Naive thymus-derived CD4-positive, alpha-beta T cell (primary cell): ENCODE measurements at places on chromosomes 4 and X.

DNA sequence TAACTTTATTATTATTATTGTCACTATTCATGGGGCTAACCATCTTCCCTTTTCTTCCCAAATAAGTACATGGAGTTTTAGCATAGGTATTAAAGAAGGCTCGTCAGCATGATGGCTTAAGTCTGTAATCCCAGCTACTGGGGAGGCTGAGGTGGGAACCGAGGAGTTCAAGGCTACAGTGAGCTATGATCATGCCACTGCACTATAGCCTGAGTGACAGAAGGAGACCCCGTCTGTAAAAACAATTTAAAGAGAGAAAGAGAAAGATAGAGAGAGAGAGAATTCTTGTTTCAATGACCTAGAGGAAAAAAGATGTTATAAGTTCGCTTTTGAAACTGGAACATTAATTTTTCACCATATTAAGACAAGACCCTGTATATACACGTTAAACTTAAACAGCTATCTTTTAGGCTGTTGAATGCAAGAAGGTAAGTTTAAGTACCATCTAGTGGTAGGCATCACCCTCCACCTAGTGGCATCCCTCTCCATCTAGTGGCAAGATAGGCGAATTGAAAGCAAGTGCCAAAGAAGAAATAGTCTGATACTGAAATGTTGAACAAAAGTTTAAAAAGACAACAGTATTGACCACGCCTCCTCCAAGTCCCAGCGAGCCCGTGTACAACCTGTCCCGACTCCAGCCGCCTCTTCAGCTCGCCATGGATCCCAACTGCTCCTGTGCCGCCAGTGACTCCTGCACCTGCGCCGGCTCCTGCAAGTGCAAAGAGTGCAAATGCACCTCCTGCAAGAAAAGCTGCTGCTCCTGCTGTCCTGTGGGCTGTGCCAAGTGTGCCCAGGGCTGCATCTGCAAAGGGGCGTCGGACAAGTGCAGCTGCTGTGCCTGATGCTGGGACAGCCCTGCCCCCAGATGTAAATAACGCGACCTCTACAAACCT, 26.0 kb upstream of the YTHDC1 start:
- peak; percentile 64 for DNase-seq

- no peak for DNase-seq
Measured at GRCh38 chrX:100681599-100681998, 37.6 kb downstream of the SRPX2 start.

DNA sequence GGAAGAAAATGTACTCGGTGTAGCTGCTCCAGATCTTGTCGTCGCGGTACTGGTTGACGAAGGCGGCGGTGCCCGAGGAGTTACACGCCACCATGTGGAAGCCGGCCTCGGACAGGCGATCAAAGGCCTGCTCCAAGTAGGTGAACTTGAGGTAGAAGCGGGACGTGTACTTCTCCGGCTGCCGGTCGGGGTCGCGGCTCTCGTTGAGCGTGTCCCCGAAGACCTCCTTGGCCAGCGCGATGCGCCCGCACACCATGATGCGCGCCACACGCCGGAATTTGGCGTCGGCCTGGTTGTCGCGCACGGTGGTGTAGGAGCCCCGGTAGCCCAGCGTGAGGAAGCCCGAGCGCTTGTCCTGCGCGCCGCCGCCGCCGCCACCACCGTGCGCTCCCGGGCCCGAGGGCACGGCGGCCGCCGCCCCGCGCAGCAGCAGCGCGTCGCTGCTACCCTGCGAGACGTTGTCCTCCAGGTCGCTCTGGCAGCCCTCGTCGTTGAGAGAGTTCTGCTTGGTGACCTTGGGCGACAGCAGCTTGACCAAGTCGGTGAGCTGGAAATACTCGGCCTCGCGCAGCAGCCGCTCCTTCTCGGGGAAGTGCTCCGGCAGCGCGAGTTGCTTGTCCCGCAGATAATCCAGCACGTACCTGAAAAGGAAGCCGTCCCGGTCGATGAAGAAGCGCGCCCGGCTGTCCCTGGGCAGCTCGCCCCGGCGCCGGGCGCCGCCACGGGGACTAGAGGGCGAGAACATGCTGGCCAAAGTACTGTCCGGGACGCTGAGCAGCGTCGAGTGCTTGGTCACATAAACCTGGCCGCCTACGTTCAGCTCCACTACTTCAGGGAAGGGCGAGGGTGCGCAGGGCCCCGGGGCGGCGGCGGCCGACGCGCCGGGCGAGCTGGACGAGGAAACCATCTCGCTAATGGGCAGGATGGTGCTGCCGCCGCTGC, 775 bp downstream of the KCTD8 start:
- no peak for DNase-seq

- DNase-seq: no peak
Measured at GRCh38 chrX:115561605-115562479, 868 bp downstream of the PLS3 start.

DNA sequence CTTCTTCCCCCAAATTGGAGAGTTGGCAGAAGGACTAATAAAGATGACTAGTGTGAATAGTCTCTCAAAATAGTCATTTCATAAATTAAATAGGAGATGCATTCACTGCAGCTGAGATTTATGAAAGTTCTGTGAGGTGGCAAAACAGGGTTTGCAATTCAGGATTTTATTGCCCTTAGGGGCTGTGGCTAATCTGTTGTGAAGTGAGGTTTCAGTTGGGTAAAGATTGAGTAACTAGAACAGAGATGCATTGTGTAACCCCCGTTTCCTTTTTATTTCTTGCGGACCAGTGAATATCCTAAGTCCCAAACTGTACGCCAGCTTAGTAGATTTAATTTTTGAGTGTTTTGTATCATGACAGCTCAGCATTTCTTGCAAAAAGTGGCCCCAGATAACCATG, 16.2 kb upstream of the SCRG1 start:
- no peak for DNase-seq

GRCh38 chrX:152904151-152905080, 6.5 kb downstream of the ZNF185 start:
- peak; percentile 31 for DNase-seq

DNA sequence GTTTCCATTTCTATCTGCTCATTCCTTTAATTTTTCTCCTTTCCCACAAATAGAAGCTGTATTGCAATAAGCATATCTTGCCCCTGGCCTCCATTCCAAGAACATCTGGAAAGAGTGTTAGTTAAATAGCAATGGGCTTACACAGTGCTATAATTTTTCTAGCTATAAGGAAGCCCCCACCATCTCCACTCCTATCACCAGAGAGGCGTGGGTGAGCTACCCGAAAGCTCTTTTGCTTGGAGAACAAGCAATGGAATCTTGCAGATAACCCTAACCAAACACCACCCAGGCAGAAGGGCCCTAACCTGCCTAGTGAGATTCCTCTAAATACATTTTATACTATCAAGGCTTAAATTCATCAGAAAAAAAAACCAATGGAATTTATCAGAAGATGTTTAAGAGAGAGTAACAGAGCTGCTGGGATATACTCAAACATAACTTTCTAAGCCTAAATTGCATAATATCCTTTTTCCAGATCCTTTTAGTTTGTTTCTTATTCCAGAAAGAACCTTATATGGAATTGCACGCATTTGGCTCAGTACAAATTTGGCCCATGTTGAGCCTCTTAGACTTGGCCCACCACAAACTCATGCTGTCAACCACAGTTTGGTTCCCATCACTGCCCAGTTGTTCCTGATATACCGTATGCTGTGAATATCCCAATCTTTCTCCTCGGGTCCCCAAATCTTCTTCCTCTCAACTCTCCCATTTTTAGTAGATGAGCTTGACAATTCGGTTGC, 91.6 kb upstream of the PLAC1 start:
- no peak for DNase-seq

- DNase-seq: no peak
Measured at GRCh38 chrX:22818061-22818460, 181.7 kb upstream of the DDX53 start.

- no peak for DNase-seq
Measured at GRCh38 chr4:168945291-168945690, 64.8 kb downstream of the CBR4 start.

DNA sequence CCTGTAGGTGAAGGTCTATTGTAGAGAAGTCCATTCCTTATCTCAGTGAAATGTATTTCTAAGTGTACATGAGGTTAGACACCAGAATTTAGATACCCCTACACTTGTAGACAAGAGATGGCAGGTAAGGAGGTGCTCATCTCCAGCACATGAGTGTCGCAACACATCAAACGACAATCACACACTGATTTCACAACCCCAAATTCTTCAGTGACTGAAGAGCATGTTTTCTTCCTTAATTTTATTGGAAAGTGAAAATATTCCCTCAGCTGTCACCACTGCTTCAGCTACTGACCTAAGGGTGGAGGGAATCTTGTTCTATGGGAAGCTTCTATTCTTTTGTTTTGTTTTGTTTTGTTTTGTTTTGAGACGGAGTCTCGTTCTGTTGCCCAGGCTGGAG, 280.3 kb downstream of the ARHGAP24 start:
- no peak for DNase-seq

DNA sequence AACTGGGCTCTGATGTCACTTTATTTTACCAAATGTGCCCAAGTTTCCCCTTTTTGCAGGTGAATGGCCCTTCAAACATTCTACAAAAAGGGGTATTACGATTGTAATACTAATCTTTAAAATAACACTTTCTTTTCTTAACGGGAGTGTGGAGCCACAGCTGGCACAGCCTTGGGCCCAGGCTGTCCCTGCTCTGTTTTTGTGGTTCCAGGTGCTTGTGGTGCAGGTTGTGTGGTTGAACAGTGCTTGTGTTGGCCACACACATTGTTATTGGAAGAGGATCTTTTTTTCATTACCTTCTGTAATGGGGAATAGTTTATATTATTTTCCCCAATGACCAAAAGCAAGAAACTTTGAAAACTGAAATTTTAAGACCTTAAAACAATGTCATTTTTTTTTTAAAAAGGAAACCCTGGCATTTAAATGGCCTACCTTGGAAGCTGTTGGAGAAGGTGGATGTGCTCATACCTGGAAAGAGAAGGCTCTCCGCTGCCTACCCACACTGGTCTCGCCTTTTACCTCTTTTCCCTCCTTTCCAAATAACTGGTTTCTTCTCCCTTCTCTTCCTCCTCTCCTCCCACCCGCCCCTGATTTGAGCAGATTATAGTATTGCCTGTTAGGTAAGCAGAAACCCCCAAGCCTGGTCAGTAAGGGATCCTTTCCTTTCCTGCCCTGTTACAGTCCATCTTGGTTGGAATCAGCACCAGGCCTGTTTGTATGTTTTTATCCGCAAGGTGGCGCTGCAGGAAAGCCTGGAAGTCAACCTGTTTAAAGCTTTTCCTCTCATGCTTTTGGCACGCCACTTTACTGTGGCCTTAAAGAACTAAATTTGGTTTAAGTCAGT, 28.6 kb downstream of the HADH start:
- peak; percentile 81 for DNase-seq

- DNase-seq: no peak
Measured at GRCh38 chr4:134276476-134276875, 74.9 kb upstream of the PABPC4L start.

DNA sequence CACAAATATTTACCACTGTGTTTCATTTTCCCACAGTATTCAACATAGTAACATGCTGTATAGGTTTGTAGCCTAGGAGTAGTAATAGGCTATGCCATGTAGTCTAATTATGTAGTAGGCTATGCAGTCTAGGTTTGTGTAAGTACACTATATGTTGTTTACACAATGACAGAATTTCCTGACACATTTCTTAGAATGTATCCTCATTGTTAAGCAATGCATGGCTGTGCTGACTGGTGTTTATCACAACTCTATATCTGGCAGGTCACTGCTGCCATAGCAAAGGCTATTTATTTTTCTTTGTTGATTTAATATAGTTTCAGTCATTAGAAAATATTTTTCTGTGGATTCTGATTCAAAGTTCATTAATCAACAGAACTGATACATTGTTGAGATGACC, 108.3 kb upstream of the TEX13A start:
- no peak for DNase-seq

GRCh38 chrX:134603806-134604700, 54.2 kb downstream of the PLAC1 start:
- no peak for DNase-seq

DNA sequence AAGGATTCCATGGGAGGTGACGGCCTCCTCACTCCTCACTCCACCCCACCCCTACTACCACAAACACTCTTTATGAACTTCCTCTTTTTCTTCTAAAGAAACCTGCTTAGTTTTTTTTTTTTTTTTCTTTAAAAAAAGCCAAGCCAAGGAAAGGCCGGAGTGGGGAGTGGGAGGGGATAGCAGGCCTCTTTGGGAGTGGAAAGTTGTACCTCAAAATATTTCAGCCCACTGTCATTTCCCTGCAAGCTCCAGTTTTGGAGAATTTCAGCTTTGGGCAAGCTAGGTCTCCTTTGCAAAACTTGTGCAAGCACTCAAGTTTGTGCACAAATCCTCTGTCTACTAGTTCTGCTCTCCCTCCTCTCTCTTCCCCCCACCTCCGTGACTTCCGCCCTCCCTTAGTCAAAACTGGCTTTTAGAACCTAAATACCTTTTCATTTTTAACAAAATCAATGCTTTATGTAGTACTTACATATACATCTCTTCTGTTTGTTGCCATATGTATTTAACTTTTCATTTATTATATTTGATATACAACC, 512 bp upstream of the ANTXR2 start:
- DNase-seq: no peak

DNA sequence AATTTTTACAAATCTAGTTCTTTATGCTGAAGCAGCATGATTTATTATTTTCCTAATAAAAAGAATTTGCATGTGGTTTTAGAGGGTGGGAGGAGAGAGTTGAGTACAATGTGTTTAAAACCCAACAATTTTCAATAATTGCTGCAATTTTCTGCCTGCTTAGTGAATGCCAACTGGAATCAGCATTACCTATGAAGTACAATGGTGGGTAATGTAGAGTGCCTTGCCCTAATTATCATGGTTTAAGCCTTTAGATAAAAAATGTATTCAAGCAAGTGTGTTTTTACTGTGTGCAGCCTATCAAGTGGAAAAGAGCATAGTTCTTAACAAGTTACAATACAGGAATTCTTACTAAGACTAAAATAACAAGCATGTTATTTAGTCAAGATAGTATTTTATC, 77.9 kb upstream of the ANKRD50 start:
- no peak for DNase-seq

DNA sequence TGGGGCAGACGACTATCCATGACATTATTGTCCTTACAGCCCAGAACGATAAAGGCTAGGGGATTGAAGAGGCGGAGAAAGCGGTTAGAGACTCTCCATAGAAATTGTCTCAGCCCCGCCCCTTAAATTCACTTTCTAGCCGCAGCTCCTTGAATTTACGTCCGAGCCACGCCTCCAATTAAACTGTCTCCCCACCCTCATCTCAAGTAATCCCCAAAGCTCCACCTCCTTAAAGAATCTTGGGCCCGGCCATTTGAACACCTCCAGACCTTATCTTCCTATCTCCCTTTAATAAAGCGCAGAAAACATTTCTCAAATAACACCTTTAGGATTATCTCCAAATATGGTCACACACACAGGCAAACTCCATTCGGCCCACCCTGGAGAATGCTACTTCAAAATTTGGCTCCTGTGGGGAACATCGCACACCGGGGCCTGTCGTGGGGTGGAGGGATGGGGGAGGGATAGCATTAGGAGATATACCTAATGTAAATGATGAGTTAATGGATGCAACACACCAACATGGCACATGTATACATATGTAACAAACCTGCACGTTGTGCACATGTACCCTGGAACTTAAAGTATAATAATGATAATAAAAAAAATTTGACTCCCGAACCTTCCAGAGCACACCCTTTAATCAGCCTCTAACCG, 7.2 kb upstream of the MAGIX start:
- DNase-seq: no peak
